NCI-H460 (cell line): ENCODE measurements at places on chromosomes 1 and 21. TPM values are rescaled to one million over a fixed set of nuclear protein-coding genes. Genes with fewer than 3 reads are reported as not detected.

GRCh38 chr1:170461762-170462384, 70.1 kb upstream of the GORAB start:
- no peak for DNase-seq

DNA sequence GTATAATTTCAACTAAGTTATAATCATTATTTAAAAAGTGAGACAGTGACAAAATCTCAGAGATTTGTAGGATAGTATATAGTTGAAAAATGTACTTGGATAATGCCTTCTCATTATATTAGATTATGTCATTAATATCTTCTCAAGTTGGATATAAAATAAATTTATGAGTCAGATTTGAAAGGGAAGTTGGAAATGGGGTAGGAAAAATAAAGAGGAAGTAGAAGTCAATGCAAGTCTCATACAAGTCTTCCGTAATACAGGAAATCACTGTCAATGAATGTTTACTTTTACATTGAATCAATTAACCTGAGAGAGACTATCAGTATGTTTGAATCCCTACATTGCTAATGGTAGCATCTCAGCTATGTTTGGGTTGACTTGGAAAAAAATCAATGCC, 16.2 kb upstream of the RNPC3 start:
- DNase-seq, result no peak

- no peak for DNase-seq
Observed at GRCh38 chr1:26401891-26402290, 8.7 kb upstream of the LIN28A start.

Gene OLIG1
- not detected in 2 replicates for total RNA-seq

DNA sequence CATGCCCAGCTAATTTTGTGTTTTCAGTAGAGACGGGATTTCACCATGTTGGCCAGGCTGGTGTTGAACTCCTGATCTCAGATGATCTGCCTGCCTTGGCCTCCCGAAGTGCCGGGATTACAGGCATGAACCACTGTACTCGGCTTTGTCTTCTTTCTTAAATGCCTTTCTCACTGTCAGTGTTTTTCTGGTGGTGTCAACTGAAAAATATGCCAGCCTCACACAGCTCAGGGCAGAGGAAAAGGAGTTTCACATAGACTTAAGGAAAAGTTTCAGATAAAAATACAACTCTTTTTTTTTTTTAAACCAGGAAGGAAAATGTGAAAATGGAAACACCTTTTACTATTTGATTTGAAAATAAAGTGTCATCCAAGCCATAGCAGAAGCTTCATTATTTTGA, 4.6 kb upstream of the MAB21L3 start:
- DNase-seq, result no peak

Gene LSM10
- 10.8 and 12.8 TPM in 2 replicates for total RNA-seq

DNA sequence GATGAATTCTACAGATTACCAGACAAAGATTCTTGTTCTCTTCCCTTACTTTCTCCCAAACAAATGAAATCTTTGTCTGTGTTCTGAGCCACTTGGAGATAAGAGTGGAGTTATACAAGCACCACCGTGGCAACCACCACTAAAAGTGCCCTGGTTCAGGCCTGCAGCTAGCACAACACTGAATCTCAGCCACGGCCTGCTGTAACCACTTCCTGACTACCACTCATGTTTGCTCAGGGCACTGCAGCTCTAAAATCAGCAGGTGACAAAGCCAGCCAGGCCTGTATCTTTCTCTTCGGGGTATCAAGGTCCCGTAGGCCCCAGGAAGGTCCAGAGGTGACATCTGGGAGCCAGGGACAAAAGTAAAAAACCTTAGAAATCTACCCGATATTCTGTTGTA, 3.2 kb upstream of the OR2T6 start:
- DNase-seq, result no peak

- DNase-seq, result no peak
Observed at GRCh38 chr1:181714428-181714827, 231.1 kb downstream of the CACNA1E start.

DNA sequence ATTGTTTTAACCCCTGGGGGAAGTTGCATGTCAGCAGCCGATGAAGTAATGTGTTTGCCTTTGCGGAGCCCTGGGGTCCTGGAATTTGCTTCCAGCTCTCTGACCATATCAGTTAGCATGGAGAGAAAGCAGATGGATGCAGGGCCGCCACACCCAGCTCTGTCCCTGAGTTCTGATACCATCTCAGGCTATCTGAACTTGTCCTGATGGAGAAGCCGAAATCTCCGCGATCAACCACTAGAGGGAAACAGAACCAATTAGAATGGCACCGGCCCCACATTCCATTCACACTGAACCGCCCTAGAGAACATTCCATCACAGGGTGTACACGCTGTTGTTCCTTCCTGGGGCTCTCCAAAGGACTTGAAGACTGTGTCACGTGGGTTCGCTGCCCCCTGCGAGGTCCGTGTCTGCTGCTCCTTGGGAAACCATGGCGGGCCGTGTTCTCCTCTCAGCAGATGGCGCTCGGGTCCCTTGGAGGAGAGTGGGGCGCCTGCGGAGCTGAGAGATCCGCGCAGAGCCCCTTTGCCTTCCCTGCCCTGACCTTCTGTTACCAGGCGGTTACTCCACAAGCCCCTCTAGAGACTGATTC, 75.4 kb downstream of the ABCA4 start:
- peak; percentile 90 for DNase-seq
